ENCODE measurements at places on chromosomes 11 and 22.
A peak's percentile ranks its signal among the peaks of the same experiment; 100 is the strongest.

DNA sequence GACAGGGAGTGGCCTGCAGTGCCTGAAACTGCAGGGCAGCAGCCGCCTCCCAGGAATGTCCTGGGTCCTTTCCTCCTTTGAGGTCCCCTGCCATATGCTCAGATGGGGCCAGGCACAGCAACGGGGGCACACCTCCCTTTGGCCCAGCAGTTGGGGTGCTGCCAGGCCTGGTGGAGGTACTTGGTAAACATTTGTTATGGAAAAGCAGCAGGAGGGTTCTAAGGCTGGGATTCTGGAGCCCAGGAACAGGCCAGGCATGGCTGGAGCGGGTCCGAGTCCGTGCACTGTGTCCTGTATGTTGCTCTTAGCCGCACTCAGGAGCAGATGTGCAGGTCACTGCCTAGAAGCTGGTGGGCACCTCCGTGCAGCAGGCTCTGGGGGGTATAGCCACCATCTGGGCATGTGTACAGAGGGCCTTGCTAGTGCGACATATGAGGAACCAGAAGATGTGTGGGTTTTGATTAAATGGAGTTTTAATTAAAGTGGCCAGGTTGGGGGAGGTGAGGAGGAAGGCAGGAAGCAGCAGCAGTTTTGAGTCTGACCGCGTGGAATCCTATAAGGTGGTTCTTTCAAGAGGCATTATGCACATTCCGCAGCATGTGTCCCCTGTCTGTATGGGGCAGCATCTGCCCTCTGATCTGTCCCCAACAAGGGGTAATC lies 1.5 kb downstream of the ADORA2A start:
- no peak for DNase-seq

DNA sequence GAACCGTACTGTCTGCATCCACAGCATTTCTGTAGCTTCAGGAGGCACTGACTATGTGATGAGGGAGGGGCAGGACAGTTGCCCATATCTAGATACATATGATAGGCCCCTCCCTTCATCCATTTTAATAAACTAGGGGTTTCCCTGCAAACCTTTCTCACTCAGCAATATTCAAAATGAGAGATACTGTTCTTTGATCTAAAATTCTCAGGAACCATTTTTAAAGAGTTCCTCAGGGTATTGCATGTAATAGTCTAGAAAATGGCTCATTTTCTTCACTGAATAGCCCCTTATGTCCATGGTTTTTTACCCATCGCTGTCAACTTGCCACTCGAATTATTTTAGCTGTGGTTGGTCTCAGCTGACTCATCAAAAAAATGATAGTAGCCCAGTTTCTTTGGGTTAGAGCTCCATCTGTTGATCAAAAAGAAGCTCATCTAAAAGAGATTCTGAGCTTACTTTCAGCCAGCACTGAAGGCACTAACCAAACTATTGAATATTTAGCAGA lies 37.0 kb upstream of the DNAJB7 start:
- DNase-seq = peak; percentile 62

DNA sequence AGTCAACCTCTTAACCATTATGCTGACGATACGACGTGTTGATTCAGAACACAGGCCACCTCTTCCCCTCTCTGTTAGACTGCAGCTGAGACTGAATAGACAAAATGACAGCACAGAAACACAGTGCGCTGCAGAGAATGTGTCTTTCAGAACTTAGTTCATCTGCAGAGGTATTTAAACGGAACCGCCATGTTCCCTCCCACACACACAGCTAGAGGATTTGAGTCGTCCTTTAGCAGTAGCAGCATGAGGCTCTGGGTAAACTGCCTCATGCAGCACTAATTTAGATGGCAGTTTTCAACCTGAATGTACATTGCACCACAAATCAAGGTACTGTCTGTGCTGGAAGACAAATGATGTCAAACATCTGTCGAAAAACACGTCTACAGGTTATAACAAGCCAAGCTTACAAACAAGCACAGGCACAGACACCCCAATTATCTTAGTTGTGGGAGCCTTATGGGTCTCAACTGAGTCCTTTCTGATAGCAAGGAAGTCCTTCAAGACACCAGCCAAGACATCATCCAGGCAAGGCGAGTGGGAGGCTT lies 76.6 kb upstream of the LRRC4C start:
- no peak for DNase-seq

- no peak for DNase-seq
Measured at GRCh38 chr11:72712168-72712751, 38.0 kb upstream of the PDE2A start.

GRCh38 chr11:1014276-1014675 lies 22.2 kb downstream of the MUC6 start:
- DNase-seq = no peak

DNA sequence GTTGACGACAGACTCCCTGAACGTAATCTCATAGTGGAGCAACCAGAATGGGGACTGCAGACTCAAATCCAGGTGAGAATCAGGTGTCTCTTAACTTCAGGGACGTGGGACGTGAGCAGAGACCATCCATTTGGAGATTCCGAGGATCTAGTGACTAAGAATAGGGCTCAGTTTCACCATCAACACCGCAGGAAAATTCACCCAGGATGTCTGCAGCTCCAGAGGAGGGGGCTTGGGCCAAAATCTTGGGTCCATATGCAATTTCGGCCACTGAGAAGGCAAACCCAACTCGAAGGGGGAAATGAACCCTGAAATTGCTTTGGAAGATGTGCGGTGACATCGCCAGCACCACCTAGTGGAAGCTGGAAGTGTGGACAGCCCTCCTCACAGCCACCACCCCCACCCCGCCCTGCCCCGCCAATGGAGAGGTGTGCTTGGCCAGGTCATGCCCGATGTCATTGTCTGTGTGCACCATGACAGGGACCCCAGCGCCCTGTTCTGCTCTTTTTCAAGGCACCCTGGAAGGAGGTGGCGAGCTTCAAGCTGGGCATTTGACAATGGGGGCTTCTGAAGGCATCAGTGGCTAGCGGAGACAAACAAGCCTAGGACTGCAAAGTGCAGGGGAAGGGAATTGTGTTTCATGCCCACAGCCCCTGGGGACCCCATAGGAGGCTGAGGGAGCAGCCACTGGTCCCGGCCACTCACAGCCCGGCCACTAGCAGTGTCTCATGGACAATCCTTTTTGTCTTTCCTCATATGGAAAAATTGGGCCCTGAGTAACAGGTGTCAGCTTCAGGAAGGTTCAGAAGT lies 24.8 kb downstream of the APOL1 start:
- DNase-seq = peak; percentile 62

GRCh38 chr11:2166091-2166851 lies 5.3 kb upstream of the INS start:
- DNase-seq = no peak

GRCh38 chr22:40276996-40277823 lies 69.1 kb upstream of the ADSL start:
- DNase-seq = peak; percentile 45

DNA sequence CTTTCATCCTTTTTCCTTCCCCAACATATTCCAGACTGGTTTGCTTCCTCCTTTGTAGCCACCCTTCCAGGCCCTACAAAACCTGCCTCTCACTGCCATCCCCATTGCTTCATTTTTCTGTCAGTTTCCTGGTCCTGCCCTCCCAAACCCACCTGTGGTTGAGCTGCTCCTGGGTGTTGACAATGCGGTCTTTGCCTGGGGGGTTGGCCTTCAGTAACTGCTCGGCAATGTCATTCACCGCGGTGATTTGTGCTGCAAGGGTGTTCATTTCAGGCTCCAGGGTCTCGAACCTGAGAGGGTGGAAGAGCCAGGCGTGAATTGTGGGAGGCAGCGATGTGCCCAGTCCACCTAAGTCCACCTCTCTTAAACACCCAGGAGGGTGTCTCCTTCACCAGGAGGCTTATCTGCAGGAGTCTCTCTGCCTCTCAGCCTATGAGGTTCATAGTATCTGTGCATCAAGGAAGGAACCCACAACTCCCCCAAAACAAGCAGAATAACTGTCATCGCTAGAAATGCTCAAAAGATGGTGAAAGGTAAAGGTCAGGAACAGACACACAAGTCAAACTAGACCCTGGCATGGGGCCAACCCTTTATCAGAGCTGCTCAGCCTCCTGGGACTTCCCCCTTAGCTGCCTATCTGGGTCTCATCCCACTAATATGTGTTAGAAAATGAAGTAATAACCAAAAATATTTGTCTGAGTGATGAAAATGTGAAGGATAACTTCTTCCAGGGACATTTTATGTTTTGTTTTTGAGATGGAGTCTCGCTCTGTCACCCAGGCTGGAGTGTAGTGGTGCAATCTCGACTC lies 23.9 kb upstream of the RBM4B start:
- no peak for DNase-seq
